Memory B cell (primary cell): ENCODE measurements at places on chromosomes 6 and 20.

- no peak for DNase-seq
These were observed 382.1 kb upstream of the TSHZ2 start for GRCh38 chr20:52590100-52590499.

DNA sequence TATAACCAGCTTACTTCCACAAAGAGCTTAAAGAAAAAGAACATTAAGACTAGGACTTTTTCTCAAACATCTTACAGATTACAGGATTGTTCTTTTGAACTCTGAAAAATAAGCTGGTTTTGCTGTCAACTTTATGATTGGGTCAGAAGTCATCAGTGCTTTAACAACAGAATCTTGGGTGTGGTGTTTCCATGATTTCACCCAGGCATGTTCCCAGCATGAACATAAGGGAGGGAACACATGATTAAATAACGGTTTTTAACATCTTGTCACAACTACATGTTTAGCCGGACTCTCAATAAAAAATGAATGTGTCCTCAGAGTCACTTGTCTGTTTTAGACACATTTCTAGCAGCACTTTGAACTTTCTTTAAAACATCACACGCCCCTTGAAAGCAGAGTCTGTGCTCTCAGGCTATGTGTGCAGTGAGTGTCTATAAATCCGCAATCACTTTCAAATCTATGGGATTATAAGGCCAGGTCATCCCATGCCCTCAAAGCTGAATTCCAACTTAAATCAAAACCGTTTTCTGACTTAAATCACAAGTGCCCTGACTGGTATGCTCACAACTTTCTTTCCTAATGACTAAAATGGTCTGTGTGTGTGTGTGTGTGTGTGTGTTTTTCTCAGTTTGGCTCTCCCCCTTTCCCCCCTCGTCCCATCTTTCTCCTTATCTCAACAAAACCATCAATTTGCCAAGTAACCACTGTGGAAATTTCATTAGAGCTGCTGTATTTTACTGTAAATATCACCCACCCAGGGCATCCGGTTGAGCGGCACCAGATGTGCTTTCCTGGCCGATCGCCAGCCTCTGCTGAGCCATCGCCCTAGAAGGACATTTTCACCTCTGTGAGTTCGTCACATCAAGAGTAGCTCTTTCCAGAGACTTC, 216.8 kb upstream of the DTNBP1 start:
- peak; percentile 42 for DNase-seq

GRCh38 chr6:133418108-133418507, 177.0 kb downstream of the EYA4 start:
- no peak for DNase-seq

DNA sequence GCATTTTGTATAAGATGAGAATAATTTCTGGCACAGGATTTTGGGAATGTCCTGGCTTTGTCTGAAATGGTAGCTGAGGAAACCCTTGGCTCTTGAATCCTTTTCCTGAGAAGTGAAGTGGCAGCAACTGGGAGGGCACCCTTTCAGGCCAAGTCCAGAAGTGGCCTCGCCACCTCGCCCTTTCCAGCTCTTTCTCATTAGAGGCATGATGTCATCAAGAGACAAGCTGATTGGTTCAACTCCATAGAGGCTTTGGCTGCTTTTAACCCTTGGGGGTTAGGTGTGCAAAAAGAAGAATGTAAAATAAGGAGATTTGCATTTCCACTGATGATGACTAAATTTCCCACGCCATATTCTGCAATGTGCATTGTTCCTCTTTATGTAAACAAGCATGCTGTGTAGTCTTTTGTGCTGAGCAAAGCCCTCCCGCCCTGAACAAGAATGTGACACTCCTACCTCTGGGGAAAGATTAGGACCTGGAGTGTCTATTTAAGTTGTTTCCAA, 116.5 kb downstream of the TCP11 start:
- no peak for DNase-seq

DNA sequence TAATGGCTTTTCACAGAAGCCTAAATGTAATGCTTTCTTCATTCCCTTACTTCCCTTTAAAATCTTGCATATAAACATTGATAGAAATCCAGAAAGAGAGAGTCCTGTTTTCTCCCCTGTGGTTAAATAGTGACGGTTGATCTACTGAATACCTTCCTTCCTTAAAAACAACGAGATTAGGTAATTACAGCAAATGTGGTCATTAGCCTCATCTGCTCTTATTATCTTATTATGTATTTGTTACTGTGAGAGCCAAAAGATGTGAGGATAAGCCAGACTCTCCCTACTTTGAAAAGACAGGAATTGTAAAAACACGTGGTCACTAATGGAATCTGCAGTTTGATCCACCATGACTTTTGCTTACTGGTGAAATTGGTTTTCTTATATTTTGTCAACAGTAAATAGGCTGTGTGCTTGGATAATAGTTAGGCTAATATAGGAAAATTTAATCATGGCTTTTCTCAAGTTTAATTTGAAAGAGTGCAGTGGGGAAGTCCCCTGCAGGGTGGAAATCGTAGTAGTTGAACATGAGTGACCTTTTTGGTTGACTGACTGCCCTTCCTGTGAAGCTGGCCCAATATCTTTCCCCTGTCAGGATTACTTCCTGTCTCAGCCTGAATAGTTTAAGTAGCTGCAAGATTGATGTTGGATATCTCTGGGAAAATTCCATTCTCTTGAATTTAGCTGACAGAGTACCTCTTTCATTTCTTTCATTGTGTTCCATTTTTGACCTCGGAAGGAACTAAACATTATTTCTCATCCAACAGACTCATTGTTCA, 62.8 kb downstream of the JARID2 start:
- DNase-seq: no peak
